AG09319 (cell line): ENCODE measurements at places on chromosomes 1 and 21.

- DNase-seq = no peak
Measured at GRCh38 chr1:24096009-24096738, 15.8 kb downstream of the MYOM3 start.

DNA sequence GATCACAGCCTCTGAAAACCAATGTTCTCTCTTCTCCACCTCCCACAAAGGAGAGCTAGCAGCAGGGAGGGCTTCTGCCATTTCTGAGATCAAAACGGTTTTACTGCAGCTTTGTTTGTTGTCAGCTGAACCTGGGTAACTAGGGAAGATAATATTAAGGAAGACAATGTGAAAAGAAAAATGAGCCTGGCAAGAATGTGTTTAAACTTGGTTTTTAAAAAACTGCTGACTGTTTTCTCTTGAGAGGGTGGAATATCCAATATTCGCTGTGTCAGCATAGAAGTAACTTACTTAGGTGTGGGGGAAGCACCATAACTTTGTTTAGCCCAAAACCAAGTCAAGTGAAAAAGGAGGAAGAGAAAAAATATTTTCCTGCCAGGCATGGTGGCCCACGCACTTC, 35.8 kb upstream of the TDRD10 start:
- DNase-seq = no peak

GRCh38 chr1:68081775-68082283, 31.4 kb upstream of the DIRAS3 start:
- no peak for DNase-seq

DNA sequence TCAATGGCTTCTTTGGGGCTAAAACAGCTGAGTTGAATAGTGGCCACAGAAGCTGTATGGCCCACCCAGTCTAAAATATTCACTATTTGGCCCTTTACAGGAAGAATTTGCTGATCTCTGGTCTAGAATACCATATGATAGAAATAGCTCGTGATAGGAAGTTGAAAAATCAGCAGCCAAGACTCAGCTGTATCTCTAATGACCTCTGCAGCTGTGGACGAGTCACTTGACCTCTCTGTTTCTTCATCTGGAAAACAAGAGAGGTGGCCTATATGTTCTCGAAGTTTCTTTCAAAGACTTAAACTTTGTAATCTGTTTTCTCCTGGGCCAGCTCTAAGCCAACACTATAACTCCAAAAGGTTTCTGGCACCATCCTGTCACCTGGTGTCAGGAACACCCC, 129.2 kb downstream of the ZBTB18 start:
- no peak for DNase-seq

GRCh38 chr1:69985901-69986439, 219.4 kb downstream of the LRRC40 start:
- DNase-seq = no peak
